ENCODE measurements at places on chromosomes 7 and 10.

GRCh38 chr7:2687881-2688318 is at the start of gene AMZ1:
AMZ1 (plus strand) TSS chr7:2688202; CDS start chr7:2700452, 12,250 bp downstream.
- DNase-seq: no peak

GRCh38 chr10:62108759-62109586 is 159.7 kb downstream of the RTKN2 start:
- DNase-seq: no peak

- DNase-seq: no peak
Observed at GRCh38 chr7:106486331-106486730, 174.6 kb downstream of the CCDC71L start.

DNA sequence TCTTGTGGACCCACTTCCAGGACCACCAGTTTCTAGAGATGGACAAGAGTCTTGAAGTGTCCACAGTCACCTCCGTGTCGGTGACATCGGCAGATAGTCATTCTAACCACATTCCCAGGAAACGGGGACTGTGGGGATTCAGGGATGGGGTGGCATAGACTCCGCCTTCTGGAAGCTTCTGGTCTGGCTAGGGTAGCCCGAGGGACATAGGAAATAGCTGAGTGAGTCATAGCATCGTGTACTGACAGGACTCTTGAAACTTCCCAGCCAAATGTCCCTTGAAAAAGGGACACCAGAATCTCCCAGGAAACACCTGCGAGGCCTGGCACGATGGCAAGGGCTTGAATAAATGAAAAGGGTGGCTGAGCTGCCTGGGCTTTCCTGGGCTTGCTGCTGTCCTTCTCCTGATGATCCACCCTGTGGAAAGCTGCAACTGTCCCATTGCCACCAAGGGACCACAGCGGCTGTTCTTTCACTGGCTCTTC is 84.1 kb upstream of the LRRC4 start:
- no peak for DNase-seq

DNA sequence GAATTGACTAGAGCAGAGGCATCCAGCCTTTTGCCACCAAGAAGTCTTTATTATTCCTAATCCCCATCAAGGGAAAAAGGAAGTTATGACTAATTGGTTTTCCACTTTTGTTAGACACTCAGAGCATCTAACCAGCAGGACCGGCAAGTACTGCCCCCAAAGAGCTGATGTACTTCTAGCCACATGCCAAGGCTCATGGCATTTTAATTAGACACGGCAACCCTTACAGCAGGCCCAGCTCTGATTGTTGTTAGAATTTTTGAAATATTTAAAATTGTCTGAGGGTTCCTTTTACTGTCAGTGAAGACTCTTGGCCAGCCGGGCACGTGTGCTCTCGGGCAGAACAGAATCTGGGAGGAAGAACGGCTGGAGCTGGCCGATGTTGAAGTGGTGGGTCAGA is 114.8 kb downstream of the SPAG6 start:
- DNase-seq: no peak

GRCh38 chr7:6221340-6222319 is 50.8 kb downstream of the CYTH3 start:
- DNase-seq: no peak

- DNase-seq: no peak
Observed at GRCh38 chr10:126104767-126105166, 208.4 kb downstream of the FANK1 start.

DNA sequence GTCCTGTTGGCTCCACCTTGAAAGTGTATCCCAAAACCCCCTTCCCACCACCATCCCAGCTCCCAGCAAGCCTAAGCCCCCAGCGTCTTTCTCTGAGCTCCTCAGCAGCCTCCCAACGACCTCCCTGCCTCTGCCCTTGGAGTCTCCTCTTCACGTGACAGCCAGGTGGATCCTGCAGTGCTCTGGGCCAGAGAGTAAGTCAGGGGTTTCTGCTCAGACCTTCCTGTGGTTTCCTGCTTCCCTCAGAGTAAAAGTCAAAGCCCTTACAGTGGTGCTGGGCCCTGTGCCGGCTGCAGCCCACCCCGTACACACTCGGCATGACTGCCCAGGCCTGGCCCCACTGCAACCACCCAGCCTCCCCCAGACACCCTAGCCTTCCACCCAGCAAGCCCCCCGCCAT is 51.9 kb downstream of the OAT start:
- DNase-seq: no peak

DNA sequence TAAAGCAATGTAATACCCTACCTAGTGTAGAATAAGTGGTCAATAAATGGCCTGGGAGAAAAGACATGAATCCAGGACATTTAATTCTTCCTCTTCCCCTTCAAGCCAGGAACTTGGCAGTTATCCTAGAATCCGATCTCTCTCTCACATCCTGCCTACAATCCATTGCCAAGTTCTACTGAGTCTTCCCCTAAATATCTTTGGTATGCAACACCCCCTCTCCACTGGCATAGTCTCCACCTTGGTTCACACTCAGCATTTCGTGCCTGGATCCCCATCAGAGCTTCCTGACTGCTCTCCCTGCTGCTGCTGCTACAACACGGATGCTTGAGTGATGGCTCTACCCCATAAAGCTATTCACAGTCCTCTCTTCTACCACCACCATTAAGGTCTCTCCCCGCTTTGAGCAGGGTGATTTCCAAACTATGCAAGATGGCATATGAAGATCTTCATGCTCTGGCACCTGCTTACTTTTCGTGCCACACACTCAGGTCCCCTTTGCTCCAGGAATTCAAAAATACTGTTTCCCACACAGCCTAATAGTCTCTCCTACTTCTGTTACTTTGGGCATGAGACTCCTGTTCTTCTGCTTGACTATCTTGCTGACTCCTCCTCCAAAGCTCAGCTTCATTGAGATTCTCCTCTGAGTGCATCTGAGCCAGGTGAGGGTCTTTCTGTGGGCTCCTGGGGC is 4.8 kb downstream of the ANK3 start:
- DNase-seq: peak; percentile 34

DNA sequence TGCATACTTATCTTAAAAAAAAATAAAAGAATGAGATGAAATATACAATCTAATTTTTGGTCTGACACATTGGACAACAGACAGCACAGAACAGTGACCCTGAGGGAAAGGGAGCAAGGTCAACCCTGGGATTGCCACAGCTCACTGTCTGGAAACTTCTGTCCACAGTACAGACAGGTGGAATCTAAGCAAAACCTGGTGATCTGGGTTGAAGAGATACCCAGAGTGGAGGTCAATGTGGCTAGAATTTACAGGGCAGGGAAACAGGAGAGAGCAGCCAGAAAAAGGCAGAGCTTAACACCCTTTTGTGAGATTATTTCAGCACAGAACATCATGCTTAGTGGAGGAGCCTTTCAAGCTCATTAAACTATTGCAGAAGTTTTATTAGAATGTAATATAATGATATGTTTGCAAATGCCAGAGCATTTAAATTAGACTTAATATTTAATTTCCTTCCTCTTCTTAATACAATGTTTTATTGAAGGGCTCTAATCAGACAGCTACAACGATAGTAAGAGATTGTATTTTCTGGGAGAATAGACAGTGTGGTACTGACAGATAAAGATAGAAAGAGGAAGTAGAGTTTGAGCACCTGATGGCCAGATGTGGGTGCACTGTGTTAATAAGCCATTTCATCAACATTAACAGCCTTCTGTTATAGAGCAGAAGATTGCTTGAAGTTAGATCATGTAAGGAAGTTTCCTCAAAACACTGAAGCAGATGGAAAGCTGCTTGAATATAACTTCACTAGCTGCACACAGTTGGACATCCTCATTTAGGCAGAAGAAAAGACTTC is 309.4 kb downstream of the HGF start:
- no peak for DNase-seq

DNA sequence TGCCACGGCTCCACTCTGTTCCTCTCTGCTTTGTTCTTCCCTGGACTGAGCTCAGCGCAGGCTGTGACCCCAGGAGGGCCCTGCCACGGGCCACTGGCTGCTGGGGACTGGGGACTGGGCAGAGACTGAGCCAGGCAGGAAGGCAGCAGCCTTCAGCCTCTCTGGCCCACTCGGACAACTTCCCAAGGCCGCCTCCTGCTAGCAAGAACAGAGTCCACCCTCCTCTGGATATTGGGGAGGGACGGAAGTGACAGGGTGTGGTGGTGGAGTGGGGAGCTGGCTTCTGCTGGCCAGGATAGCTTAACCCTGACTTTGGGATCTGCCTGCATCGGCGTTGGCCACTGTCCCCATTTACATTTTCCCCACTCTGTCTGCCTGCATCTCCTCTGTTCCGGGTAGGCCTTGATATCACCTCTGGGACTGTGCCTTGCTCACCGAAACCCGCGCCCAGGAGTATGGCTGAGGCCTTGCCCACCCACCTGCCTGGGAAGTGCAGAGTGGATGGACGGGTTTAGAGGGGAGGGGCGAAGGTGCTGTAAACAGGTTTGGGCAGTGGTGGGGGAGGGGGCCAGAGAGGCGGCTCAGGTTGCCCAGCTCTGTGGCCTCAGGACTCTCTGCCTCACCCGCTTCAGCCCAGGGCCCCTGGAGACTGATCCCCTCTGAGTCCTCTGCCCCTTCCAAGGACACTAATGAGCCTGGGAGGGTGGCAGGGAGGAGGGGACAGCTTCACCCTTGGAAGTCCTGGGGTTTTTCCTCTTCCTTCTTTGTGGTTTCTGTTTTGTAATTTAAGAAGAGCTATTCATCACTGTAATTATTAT is 1.2 kb downstream of the CLDN4 start:
- peak; percentile 94 for DNase-seq

DNA sequence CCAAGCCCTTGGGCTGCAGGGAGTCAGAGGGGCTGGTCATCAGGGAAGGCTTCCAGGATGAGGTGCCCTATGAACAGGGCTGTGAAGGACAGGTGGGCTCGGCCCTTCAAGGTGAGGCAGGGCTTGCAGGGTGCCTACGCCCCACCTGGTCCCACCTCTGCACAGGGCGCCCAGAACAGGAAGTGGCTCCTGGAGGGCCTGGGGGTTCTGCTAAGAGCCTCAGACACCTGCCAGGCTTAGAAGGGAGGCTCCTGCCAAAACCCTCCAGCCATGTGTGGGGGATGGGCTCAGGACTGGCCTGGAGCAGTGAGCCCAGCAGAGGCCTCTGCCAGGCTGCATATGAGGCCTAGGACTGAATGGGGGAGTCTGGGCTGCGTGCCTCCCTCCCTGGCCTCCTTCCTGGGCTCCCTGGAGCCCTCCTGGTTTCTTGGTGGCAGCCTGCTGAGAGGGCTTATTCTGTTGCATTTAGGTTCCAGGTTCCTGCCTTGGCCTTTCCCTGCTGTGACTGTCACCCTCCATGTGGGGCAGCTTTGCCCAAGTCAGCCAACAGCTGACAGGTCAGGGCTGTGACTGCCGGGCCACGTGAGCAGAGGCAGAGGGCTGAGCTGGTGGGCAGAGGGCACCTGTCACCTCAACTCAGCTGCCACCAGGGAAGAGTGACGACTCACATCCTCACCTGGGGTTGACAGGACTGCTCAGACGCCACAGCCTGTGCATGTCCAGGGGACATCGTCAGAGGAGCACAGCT is 45.2 kb upstream of the MSMB start:
- no peak for DNase-seq

DNA sequence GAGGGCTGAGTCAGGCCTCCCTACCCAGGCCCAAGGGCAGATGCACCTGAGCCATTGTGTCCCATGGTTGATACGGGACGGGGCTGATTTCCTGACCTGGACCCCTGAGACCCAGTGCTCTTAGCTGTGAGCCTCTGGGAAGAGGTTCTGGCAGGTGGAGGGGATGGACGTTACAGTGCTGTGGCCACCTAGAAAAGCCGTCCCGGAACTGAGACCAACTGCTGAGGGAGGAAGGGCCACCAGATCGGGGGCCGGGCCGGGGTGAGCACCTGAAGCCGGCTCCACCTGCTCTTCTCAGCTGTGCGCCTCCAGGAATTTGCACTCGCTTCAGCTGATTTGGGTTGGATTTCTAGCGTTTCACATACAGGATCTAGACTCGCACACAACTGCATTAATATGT is 35.4 kb downstream of the CHST12 start:
- no peak for DNase-seq

- no peak for DNase-seq
Observed at GRCh38 chr7:105327201-105327600, 61.5 kb downstream of the SRPK2 start.

- no peak for DNase-seq
Observed at GRCh38 chr7:45156516-45157272, 897 bp upstream of the RAMP3 start.

DNA sequence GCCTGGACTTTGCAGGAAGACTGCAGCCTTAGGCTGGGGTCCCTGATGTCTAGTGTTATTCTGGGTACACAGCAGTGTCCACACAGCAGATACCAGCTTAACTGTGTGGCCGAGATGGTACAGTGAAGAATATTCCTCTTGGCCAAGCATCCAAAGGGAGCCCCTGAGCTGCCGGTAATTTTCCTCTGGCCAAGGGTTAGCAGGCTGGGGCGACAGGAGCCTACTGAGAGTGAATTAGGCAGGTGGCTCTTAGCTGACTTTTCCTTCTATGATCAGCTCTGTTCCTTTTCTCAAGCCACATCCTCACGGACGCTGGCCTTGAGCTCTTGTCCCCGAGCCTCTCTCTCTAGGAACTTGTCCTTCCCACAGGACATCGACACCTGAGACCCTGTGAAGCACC is 29.8 kb downstream of the PRKAG2 start:
- DNase-seq: no peak

DNA sequence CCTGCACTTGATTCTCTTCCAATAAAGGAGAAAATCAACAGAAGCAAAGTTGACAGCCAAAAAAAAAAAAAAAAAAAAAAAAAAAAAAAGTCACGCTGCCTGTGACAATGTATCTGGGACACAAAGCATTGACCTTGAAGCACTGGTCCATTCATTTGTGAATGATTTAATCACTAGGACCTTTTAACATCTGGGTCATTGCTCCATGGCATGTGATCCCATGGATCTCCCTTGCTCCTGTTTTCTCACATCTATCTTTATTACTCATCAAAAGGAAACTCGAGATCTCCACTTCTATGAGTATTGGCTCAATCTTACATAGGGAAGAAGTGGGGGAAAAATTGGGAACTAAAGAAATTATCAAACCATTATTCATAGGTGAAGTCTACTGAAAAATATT is 89.6 kb upstream of the SMIM30 start:
- no peak for DNase-seq

DNA sequence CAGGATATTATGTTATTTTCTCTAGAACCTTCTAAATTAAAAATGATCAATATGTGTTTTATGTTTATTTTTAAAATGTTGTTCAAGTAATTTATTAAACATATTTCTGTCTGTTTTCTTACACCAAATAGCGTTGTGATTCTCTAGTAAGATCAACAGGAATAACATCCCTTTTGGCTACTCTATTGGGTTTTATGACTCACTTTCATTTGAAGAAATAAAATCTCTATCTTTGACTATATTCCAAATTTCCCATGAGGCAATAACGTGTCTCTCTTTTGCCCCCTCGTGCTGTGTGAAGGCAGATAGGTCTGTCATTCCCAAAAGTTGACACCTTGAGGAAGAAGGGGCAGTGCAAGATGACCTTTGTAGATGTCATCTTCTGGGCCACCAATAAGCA is 40.9 kb downstream of the ITGA8 start:
- DNase-seq: no peak

GRCh38 chr7:141483044-141483443 is 68.2 kb upstream of the AGK start:
- DNase-seq: no peak

- DNase-seq: no peak
Observed at GRCh38 chr10:128029731-128030369, 96.4 kb downstream of the MKI67 start.

- DNase-seq: no peak
Observed at GRCh38 chr10:549391-549790, 140.1 kb downstream of the DIP2C start.

GRCh38 chr10:60542657-60543056 is 153.0 kb upstream of the ANK3 start:
- no peak for DNase-seq
